Hematopoietic multipotent progenitor cell treated with erythropoietin and hydrocortisone succinate and interleukin-3 and kit ligand, for 6 days (in vitro differentiated cells): ENCODE measurements at places on chromosomes 12 and 14.

GRCh38 chr12:4153343-4153892 lies 120.1 kb upstream of the CCND2 start:
- peak; percentile 93 for DNase-seq

GRCh38 chr14:69013943-69014782 lies 35.1 kb upstream of the ACTN1 start:
- peak; percentile 85 for DNase-seq

GRCh38 chr12:65497660-65498059 lies 219.2 kb downstream of the MSRB3 start:
- DNase-seq = no peak

- peak; percentile 29 for DNase-seq
These were observed 138.0 kb upstream of the EGLN3 start for GRCh38 chr14:34088914-34089313.

DNA sequence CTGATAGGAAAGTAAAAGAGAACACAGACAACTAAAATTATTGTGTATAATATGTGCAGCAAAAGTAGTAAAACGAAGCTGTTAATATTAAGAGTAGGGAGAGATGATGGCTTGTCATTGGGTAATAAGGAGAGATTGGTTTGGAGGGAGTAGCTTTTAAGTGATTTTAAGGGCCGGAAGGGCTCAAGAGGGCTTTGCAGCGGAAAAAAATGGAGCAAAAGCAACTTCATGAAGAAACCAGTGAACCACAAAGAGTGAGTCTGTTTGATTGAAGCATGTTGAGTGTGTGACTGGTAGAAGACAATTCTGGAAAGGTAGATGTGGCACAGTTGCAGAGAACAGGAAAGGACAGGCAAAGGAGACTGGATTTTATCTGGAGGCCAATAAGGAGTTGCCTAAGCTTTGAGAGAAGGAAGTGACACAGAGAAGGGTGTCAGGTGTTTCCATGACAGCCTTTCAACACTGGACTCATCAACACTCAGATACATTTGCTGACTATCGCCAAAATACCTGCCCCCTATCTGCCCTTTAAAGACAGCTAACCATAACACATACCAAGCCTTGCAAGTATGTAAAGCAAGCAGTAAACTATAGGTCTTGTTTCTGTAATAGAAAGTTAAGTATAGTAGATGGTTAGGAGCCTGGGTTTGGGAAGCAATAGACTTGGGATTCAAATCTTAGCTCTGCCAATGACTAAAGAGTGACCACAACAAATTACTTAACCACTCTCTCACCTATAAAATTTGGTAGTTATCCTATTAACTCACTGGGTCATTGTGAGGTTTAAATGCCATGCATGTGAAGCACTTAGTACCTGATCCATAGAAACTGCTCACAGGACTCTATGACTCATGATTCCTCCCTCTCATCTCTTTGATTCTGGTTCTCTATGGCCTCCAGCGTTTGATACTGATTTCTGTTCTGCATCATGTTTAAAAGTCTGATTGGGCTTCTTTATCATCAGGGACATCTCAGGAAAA lies 117.3 kb upstream of the LMNTD1 start:
- no peak for DNase-seq

DNA sequence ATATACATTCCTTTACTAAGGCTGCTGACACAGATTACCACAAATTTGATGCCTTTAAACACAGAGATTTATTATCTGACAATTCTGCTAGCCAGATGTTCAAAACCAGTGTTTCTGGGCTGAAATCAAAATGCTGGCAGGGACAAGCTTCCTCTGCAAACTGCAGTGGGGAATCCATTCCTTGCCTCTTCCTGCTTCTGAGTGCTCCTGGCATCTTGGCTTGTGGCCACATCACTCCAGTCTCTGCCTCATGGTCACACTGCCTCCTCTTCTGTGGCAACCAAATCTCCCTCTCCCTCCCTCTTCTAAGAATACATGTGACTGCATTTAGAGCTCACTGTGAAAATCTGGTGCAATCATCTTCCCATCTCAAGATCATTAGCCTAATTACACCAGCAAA lies 235.7 kb downstream of the TTC8 start:
- no peak for DNase-seq

DNA sequence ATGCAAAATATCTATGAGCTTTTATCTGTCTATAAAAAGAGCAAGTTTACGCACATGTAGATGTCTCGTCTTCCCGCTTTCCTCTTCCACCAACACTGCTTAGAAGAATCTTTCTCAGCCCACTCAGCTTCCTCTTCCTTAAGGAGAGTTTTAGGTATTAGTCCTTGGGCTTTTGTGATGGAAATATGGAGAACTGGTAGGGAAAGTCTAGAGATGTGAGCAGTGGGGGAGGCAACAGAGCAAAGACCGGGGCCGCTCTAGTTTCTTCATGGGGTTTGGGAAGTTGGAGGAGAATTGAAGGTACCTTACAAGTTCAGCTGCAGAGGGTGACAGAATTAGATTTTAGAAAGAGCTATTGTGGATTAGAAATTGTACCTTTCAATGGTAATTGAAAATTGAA lies 56.3 kb upstream of the CPNE8 start:
- DNase-seq = no peak

DNA sequence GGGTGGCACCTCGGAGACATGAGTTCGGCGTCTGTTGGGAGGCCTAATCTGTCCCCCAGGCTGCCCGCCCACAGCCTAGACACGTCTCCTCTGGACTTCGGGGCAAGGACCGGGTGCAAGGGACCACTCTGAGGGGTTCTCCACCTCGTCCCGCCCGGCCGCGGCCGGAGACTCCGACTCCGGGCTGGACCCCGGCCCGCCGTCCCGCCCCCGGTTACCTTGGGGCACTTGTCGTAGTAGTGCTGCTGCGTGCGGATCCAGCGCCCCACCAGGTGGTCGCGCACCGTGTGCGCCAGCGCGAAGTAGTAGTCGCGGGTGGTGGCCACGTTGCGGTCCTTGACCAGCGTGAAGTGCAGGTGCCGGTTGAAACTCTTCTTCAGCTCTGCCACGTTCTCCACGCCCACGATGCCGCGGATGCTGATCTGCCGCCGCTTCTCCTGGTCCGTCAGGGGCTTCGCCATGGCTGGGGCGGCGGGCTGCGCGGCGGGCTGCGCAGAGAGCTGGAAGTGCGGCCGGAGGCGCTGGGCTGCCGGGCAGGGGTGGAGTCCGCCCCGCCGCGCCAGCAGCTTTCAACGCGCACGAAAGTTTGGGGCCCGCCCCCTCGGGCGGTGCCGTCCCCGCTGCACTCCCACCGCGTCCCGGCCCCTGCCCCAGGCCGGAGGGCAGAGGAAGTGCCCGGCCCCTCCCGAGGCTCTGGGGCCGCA lies at the start of gene PYGL:
TSS of gene PYGL (minus strand) at position 541 of the 704 bp plus-strand sequence. CDS start at position 461, 80 bp downstream.
- peak; percentile 80 for DNase-seq

DNA sequence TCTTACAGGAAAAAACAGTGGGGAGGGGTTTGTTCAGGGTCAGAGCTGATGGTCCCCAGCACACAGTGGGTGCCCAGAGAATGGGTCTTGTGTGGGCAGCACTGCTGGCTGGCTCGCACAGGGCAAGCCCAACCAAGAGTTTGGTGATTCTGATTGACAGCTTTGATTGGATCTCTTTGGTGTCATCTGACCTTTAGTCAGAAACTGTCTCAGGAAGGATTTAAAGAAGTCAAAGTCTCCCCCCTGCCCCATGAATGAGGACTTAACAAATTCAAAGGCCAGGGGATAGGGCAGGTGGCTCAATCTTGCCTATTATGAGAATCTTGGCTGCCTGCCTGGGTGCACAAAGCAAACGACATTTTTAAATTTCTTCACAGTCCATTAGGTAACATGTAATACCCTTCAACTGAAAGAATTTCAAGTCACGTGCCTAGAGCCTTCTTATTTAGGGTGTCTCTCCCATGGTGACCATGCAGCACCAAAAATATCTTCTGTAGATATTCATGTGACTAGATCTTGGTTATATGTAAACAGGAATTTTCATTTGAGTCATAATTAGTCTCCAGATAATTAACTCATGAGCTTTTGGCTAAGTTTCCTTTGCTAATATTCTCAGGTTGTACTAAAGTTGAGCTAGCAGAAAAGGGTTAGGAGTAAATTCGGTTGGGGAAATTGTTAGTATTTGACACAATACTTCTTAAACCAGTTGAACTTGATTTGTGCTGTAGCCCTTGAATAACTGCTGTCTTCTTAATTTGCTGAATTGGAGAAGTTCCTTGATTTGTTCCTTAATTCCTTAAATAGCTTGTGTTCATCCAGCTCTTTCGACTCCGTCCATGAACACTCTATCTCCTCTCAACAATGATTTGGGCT lies 54.5 kb upstream of the HECTD1 start:
- DNase-seq = peak; percentile 61

- no peak for DNase-seq
These were observed 16.1 kb upstream of the UBC start for GRCh38 chr12:124930586-124930985.

- DNase-seq = no peak
These were observed 73.8 kb downstream of the PRKCH start for GRCh38 chr14:61395115-61395725.

GRCh38 chr12:109625131-109625559 lies 51.6 kb downstream of the MVK start:
- no peak for DNase-seq

DNA sequence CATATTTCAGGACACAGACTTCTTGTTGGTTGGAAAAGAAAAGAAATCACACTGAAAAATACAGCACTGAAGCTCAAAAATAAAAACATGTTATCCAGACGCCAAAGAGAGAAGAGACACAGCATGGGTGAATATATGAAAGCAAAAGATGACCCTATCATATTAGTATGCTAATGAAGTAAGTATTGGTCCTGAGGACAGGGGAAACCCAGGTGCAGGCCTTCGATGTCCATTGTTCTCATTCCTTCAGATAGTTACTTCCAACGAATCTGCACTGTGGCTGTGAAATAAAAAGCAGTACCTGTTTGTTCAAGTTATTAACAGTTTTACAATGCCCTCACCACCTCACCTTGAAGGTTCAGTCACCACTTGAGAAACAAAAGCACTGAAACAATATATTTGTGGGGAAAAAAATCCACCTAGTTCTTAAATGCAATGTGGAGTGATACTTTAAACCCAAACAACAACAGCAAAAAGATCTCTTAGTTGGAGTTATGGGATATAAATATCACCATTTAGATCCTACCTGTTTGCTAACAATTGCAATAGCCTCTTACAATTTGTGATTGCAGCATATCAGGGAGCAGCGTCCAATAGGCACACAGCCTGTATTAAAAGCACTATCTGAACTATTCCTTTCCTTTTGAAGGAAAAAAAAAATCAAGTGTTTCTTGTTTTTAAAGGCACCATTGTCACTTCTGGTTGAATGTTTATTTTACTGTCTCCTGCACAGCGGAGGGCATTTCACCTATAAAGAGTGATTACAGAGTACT lies 188.1 kb downstream of the BCAT1 start:
- no peak for DNase-seq

- DNase-seq = no peak
These were observed 10.9 kb downstream of the ATP6V0A2 start for GRCh38 chr12:123723011-123723410.

- no peak for DNase-seq
These were observed 36.3 kb downstream of the PTHLH start for GRCh38 chr12:27936196-27936595.
